Retinal pigment epithelial cell (primary cell): ENCODE measurements at places on chromosomes 1 and 21.

- DNase-seq: no peak
Observed at GRCh38 chr1:66271904-66272254, 262.1 kb upstream of the SGIP1 start.

DNA sequence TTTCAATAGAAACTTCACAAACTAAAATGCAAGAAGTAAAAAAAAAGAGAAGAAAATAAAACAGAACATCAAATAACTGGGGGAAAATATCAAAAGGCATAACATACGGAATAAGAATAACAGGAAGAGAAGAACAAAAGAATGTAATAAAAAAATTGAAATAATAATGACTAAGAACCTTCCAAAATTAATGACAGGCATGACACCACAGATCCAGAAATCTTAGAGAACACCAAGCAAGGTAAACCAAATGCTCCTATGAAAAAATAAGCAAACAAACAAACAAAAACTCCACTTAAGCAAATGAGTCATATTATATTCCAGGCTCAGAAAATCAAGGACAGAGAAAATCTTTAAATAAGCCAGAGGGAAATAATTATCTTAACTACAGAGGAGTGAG lies 8.7 kb downstream of the OR10J1 start:
- DNase-seq: no peak

DNA sequence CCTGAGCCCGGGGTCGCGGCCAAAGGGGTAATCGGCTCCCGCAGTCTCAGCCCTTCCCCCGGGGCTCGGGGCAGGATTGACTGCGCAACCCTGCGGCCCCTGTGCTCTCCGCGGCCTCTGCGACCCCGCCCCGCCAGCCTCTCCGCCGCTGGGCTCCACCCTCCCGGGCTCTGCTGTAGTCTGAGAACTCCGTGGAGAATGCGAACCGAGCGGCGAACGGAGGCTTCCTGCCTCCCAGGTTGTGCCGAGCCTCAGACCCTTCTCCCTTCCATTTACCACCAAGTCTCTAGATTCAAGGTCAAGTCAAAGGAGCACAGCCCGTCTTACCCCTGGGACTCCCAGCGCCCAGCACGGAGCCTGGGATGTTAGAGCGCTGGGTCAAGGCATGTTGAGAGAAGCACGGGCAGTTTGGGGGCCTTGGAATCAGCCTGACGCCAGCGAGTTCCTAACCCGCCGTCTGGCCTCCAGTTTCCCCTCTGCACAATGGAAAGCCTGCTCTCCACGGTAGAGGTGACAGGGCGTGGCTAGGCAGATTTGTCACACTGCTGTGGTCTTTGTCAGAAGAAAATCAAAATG lies 3.0 kb downstream of the ATP2B4 start:
- DNase-seq: no peak

- no peak for DNase-seq
Observed at GRCh38 chr1:3534803-3535637, 76.3 kb downstream of the MEGF6 start.

DNA sequence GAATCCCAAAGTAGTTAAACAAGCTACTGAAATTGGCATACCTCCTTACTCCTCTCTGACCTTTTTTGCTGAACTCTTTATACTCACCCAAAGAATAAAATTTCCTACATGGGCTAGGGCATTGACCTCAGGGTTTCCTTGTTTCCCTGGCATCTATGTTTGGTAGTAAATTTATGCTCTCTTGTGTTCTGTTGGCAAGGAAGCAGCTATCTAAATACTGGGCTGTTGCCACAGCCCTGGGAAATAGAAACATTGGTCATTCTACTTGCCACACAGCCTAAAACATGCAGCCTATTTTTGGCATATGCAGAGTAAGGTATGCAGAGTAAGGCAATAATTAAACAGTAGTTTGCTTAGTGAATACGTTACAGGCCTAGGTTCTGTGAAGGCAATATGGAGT lies 351.4 kb downstream of the HLX start:
- DNase-seq: no peak

DNA sequence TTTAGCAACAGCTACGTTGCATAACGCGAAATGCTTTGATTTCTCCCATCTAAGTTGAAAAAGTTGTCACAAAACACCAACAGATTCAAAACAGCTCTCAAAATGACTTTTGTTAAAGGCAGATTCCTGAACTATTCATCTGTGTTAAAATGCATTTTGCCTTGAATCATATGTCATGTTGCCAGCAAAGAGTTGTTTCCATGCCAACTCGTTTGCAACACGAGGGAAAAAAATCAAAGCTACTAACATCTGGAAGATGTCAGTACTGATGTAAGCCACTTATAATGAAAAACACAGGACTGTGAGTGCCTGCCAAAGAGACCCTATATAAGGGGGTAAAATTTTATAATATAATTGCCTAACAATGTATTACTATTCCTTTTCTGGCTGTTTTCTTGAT lies 182.7 kb upstream of the PTBP2 start:
- DNase-seq: peak; percentile 36

DNA sequence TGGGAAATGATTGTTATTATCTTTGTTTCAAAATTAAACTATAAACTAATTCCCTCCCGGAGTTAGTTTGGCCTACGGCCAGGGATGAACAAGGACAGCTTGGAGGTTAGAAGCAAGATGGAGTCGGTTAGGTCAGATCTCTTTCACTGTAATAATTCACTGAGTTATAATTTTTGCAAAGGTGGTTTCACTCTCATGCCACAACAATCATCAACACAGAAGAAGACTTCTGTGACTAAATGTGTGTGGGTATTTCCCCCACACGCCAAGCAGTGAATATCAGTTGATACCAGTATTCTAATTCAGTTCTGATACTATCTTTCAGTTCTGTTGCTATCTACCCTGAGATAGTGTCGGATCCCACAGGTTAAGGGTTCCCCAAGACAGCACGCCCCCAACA lies 215.1 kb downstream of the S1PR1 start:
- DNase-seq: no peak

- no peak for DNase-seq
Observed at GRCh38 chr21:18603261-18603660, 199.7 kb upstream of the TMPRSS15 start.

- DNase-seq: peak; percentile 18
Observed at GRCh38 chr1:67339623-67340343, 32.1 kb downstream of the IL12RB2 start.

GRCh38 chr1:226674892-226675714 lies 64.0 kb downstream of the ITPKB start:
- no peak for DNase-seq

- DNase-seq: no peak
Observed at GRCh38 chr1:115764541-115764940, 4.0 kb downstream of the CASQ2 start.

DNA sequence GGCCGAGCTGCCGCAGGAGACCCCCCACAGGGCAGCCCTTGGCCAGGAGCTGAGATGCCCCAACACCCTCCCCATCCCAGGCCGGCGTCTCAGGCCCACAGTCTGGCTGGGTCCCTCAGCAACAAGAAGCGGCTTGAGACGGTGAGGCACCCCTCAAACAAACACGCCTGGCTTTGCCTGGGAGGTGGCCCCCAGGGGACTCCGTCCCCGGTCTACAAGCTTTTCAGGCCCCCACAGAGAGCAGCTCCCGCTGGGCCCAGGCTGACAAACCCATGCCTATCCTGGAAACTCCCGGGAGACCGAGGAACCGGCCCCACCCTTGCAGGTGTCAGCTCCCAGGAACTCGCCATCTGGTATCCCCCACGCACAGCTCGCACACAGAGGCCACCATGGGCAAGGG lies 67.0 kb downstream of the ARHGEF16 start:
- DNase-seq: no peak

DNA sequence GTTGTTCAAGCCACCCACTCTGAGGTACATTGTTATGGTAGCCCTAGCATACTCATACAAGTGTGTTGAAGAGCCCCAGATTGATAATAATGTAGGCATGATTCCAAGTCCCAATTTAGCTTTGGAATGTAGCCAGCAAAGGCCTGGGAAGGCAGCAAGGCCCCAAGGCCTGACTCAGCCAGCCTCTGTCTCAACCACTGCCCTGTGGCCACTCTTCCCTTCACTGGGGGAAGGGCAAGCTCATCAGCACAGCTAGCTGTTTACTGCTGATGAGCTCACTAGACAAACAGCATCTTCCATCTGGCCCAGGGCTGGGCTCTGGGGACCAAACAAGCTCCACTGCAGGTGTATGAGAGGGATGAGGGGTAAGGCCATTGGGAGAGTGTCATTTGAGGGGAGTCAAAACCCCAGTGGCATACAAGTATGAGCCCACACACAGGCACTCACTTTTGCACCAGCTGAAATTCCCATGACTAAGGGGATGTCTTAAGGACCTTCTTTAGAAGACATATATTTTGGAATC lies 2.2 kb upstream of the IRF6 start:
- peak; percentile 79 for DNase-seq

DNA sequence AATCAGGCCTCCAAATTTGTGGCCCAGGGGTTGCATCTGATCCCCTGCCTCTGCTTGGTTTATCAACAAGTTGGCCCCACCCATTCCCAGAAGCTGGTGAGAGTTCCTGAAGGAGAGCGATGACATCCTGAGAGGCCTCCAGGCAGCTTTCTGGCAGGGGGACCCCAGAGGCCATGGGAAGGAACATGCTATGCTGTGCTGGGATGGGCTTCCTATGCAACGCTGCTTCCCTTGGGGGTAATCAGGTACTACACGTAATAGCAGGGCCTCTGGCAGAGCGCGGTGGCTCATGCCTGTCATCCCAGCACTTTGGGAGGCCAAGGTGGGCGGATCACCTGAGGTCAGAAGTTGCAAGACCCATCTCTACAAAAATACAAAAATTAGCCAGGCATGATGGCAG lies 8.4 kb upstream of the MTF1 start:
- no peak for DNase-seq
